ENCODE measurements at places on chromosomes 1 and 21.

- no peak for DNase-seq
These were observed 88.2 kb downstream of the PSMG1 start for GRCh38 chr21:39094847-39095579.

DNA sequence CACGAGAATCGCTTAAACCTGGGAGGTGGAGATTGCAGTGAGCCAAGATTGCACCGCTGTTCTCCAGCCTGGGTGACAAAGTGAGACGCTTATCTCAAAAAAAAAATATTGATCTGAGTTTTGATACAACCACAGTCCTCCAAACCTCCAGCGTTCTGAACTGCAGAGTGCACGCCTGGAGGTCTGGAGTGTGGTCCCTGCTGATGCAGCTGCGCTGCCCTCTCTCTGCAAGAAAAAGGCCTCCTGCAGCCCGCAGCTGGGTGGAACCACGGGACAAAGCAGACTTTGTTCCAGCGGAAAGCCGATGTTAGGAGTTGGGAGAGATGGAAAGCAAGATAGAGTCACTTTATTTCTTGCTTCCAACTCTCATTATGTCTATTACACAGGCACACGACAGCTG is 144.9 kb upstream of the SOD1 start:
- no peak for DNase-seq

GRCh38 chr1:223645903-223646302 is 19.6 kb downstream of the CAPN8 start:
- DNase-seq: no peak

GRCh38 chr1:193619911-193620310 is 433.5 kb upstream of the B3GALT2 start:
- no peak for DNase-seq

GRCh38 chr1:236677641-236678235 is 8.6 kb upstream of the ACTN2 start:
- no peak for DNase-seq

DNA sequence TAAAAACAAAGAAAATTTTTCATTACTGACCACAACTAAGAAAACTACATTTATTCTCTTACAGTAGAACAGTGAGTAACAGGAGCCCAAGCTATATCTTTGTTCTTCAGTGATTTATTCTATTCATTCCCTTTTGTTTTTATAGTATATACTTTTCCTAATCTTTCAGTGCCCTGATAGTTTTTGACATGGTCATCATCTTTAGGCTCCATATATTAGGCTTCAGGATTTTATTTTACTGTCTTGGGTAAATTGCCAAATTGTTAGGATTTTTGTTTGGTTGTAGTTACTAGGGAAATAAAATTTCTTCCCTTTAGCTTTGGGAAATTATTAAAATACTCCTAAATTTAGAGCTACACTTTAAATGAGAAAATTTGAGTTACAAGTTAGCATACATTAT is 10.3 kb downstream of the FBXO28 start:
- no peak for DNase-seq
